ENCODE measurements at places on chromosomes 16 and 17. TPM values are rescaled to one million over a fixed set of nuclear protein-coding genes. Genes with fewer than 3 reads are reported as not detected.

GRCh38 chr16:81899601-81900000 lies 111.7 kb downstream of the SDR42E1 start:
- DNase-seq: no peak

DNA sequence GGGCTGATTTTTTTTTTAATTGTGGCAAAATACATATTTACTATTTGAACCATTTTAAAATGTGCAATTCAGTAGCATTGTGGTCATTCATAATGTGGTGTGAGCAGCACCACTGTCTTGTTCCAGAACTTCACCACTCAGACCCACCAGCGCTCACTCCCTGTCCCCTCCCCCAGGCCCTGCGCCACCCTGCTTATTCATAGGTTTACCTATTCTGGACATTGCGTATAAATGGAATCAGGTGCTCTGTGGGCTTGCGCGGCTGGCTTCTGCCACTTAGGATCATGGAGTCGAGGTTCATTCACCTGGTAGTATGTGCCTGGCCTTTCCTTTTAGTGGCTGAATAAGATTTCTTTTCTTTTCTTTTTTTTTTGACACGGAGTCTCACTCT lies 59.4 kb downstream of the NT5M start:
- no peak for DNase-seq

DNA sequence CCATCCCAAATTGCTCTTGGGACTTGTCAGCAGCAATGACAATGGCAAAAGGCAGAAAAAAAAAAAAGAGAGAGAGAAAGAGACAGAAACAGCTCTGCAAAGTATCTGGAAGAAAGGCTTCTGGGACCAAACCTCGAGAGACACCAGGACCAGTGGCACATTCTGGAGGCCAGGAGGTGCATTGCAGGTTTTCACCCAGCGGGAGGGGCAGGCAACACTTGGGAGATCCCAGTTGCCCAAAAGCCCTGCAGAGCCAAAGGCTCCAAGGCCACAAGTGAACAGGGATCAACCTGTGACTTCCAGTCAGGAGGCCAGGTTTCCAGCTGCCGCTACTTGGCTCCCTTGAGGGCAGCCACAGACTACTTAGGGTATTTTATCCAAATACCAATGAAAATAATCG lies 110.8 kb upstream of the CDH5 start:
- no peak for DNase-seq

- DNase-seq: no peak
These were observed 6.6 kb upstream of the STAT3 start for GRCh38 chr17:42394838-42395237.

DNA sequence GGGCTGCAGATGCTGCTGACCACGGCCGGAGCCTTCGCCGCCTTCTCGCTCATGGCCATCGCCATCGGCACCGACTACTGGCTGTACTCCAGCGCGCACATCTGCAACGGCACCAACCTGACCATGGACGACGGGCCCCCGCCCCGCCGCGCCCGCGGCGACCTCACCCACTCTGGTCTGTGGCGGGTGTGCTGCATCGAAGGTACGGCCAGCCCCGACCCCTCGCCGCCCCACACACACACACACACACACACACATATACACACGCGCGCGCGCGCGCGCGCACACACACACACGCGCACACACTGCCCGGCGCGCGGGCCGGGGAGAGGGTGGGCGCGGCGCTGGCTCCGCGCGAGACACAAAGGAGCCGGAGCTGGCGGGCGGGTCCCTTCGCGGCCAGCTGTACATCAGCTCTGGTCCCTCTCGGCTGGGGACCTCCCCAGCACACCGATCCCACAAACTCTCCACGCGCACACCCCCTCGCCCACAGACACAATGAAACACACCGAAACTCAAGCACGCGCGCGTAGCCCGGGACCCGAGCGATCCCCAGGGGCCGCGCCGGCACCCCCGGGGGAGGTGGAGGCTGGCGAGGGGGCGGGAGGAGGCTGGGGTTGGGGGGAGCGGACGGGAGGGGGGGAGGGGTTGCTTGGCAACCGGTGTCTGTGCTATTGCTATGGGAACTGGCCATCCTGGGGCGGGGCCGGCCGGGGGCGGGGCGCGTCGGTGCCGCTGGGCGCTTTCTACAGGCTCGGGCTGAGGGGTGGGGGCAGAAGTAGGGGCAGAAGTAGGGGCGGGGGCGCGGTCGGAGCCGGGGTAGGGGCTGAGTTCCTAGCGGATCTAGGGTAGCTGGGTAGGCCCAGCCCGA lies 658 bp downstream of the CACNG4 start:
- no peak for DNase-seq

DNA sequence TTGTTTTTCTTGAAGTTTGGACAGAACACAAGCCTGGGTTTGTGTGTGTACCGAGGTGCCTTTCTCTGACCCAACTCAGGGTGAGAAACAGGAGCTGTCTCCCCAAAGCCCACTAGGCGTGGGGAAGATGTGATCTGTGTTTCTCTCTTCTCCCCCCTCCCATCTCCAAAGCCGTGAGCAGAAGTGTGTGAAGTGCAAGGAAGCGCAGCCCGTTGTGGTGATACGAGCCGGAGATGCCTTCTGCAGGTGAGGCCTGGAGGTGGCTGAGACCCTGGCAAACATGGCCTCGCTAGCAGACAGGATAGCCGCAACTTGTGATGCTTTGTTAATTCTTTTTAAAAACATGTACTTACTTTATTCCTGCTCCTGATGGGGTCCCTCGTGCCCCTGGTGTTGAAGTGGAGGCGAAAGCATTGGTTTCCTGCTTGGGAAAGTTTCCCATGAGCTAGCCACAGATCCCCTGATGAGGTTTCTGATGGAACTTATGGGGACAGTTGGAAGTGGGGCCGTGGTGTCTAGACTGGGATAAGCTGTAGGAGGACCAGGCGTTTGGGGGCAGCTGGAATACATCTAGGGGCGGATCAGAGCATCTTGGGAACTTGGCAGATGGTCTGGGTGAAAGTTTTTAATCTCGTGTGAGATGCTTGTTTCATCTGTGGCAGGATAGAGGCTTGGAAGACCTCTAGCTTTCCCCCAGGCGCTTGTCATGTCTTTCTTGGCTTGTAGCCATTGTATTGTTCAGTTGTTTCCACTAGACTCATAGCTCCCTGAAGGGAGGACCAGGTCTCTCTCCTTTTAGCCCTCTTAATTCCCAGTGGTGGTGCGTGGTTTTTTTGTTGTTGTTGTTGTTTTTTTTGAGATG lies 893 bp downstream of the CTU2 start:
- no peak for DNase-seq

GRCh38 chr17:72903522-72903921 lies 189.0 kb downstream of the SLC39A11 start:
- no peak for DNase-seq

GRCh38 chr16:57159447-57159846 lies 26.4 kb downstream of the PSME3IP1 start:
- no peak for DNase-seq

DNA sequence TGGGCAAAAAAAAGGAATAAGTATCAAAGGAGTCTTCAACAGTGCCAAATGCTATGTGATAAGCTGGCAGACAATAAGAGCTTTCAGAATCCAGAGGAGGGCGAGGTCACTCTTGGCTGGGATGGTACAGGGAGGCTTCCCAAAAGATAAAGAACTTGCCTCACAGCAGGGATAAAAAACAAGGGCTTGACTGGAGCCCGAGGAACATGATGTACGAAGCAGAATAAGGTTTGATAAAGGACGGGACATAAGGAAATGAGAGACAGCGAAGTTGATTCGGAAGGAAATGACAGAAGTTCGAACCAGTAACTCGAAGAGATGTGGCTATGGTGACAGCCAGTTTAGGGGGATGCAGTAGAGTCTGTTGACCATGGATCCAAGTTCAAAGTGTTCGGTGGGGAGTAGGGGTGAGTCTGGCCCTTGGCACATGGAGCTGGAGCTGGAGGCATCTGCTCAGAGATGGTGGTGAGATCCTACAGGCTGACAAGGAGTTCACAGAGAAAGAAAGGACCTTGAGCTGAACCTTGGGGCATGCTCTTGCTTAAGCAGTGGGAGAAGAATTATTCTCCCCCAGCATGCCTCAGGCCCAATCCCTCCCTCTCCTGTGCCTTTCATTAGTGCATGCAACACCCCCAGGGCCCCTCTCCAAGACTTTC lies 137.6 kb upstream of the RCVRN start:
- DNase-seq: peak; percentile 79

- no peak for DNase-seq
These were observed 30.7 kb upstream of the GSE1 start for GRCh38 chr16:85582229-85582991.

DNA sequence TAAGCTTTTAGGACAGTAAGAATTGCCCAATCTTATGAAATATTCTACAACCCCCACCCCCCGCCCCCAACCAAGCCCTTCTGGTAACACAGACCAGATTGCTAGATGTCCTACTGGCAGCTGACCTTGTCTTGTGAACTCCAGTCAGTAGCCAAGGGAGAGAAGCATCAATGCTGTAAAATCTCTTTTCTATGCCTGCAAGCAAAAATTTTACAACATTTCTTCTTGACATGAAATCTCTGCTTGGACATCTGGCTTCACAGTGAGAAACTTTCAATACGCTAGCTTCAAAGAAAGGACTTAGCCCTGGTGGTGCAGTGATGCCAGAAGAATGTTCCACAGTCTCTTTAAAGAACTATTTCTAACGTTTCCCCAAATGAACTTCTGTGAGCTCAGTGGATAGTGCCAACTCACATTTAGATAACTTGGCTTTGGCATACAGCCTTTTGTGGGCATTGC lies 169.3 kb upstream of the AXIN2 start:
- DNase-seq: no peak

- DNase-seq: no peak
These were observed 157.2 kb downstream of the SEC14L1 start for GRCh38 chr17:77297693-77298666.

DNA sequence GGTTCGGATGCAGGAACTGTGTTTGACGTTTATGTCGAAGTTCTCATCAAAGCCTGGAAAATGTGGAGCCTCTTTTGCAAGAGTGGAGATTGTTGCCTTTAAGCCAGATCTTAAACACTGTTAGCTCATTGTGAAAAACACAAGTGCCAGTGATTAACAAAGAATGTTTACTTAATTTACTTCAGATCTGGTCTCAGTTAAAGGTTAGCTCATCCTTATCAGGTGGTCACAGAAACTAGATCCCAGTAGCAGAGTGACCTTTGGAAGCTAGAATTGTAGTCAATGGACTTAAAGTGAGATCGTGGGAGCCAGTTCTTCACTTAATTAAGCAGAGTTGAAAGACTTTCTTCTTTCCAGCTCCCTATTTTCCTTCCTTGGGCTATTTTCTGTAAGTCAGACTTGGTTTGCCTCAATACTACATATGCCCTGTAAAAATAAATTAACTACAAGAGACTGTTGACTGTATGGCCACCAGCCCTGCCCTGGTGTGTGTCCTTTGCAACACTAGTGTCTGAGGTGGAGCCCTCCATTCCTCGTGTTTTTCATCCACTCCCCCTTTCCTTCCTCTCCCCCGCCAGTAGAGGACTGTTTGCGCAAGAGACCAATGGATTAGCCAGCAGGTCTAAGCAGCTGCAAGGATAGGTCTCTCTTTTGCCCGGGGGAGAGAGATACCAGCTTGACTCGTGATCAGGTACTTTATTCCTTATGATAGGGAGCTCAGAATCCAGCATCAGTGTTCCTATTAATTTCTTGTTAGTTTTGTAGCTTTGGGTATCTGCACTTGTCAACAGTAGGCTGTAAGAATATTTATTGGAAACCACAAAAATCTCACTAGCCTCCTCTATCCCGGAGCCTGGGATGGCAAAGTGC lies 20.2 kb downstream of the FBXO39 start:
- no peak for DNase-seq

- no peak for DNase-seq
These were observed 14.2 kb upstream of the CCL1 start for GRCh38 chr17:34377078-34377823.

DNA sequence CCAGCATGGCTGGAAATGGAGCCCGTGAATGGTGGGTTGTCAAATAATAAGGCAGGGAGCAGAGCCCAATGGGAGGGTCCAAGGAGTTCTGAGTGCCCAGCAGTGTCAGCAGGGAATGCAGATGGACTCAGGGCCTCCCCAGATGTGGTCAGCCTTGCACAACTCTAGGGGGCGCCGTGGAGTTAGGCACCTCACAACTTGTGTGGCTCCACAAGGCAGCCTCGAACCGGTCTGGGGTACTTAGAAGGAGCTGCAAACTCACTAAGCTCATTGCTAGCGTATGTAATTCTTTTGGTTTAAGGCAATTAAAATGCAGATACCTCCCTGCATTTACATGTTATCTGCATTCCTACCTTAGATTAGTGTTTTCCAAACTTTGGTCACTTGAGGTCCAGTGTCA lies 18.1 kb downstream of the IRF8 start:
- no peak for DNase-seq

DNA sequence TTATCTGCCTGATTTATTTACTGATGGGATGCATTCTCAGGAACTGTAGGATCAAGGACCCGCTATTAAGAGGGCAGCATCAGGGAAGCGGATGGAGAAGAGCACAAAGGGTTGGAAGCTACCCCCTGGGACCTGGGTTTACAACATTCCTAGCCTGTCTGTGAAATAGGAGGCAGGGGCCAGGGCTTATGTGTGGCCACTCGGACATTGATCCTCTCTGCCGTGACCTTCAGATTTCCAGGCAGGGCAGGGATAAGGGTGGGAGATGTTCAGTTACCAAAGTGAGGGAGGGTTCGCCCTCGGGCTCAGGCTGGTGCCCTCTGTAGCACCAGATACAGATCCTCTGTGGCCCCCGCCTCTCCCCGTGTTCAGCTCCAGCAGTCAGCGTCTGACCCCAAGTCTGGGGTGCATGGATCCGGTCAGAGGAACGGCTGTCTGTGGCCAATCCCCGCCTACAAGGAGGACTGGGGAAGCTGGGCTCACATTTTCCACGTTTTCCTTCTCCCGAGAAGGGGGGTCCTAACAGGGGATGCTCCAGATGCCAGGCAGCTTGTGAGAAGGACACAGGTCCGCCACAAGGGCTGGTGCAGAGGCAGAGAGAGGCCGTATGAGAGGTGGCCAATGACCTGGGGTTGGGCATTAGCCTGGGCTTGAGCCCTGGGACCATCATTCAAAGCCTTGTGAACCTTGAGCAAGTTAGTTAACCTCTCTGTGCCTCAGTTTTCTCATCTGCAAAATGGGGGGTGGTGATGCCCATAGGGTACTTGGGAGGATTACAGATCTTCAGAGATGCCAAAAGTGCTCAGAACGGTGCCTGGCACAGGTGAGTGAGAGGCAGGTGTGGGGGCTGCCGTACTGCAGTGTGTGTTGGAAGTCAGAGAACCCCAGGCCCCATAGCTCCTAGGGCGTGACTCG lies 48.3 kb downstream of the ATP2C2 start:
- no peak for DNase-seq

GRCh38 chr16:8730335-8730915 lies 56.0 kb downstream of the ABAT start:
- DNase-seq: no peak

The KRTAP2-1 gene
- not detected for total RNA-seq

The CYGB gene
- total RNA-seq: 46.6 TPM

The USP43 gene
- 0.06 TPM for total RNA-seq

The DGKE gene
- total RNA-seq: 5.6 TPM

The SLC52A1 gene
- total RNA-seq: not detected

The ELMO3 gene
- 0.78 TPM for total RNA-seq

The PSMC3IP gene
- 2.3 TPM for total RNA-seq

The XAF1 gene
- total RNA-seq: 43.9 TPM

The BICDL2 gene
- not detected for total RNA-seq

The KRT31 gene
- total RNA-seq: not detected
